ENCODE measurements at places on chromosomes 4 and X.

GRCh38 chrX:70092247-70092646, 30.0 kb downstream of the OTUD6A start:
- DNase-seq, result no peak

GRCh38 chrX:40005292-40006011, 92.3 kb downstream of the BCOR start:
- DNase-seq, result no peak

DNA sequence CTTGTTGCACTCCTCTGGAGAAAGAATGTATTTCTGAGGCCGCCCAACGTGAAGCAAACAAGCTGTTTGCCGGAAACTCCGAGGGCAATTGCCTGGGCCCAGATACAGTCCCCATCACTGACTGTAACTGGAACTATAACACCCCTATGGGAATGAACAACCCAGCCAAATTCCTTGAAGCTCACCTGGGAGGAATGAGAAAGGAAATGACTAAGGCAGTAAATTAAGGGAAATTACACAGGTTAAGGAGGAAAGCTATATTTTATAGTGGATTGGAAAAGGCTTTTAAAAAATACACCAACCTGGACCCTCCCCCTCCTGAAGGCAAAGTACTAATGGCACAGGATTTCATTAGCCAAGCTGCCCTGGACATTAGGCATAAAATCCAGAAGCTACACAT, 11.7 kb upstream of the HERC5 start:
- DNase-seq, result no peak

DNA sequence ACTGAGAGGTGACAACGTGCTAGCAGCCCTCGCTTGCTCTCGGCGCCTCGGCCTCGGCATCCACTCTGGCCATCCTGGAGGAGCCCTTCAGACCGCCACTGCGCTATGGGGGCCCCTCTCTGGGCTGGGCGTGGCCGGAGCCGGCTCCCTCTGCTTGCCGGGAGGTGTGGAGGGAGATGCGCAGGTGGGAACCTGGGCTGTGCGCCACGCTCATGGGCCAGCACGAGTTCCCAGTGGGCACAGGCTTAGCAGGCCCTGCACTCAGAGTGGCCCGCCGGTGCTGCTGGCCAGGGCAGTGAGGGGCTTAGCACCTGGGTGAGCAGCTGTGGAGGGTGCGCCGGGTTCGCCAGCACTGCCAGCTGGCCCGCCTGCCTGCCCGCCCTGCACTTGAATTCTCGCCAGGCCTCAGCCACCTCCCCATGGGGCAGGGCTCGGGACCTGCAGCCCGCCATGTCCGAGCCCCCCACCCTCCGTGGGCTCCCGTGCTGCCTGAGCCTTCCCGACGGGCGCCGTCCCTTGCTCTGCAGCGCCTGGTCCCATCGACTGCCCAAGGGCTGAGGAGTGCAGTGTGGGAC, 148.0 kb downstream of the RAPGEF2 start:
- no peak for DNase-seq

GRCh38 chr4:105061136-105061696, 85.5 kb upstream of the TET2 start:
- DNase-seq, result peak; percentile 36

DNA sequence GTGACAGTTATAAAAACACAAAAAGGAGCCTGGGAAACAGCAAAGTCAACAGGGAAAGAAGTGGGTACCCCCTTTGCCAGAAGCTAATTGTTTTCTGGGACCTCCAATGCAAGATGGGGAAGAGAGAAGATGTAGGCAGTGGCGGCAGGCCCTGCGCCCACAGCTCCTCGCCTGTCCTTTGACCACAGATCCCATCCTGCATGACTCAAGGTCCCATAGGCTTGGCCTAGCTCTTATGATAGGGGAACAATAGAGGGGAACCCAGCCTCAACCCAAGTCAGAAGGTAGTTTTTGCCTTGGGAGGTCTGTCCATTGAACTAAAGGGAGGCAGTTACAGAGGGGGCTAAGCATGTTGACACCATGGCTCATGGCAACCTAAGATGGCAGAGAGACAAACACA, 14.2 kb downstream of the ZMYM3 start:
- DNase-seq, result no peak

DNA sequence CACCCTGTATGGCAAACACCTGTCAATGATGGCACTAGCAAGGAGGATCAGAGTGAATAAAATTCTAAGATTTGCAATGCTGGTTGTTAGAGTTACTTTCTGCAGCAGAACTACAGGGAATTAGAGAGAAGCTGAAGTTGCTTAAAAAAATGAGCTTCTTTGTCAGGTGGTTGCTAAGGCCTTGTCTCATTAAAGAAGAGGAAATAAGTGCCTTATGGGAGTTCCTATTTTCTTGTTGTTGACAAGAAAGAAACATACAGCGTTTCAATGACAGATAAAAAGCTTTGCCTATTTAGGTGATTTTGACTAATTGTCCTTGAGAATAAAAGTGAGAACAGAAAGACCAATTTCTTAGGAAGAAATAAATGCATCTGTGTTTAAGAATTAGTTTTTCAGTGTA, 106.0 kb upstream of the ARHGAP24 start:
- DNase-seq, result no peak

DNA sequence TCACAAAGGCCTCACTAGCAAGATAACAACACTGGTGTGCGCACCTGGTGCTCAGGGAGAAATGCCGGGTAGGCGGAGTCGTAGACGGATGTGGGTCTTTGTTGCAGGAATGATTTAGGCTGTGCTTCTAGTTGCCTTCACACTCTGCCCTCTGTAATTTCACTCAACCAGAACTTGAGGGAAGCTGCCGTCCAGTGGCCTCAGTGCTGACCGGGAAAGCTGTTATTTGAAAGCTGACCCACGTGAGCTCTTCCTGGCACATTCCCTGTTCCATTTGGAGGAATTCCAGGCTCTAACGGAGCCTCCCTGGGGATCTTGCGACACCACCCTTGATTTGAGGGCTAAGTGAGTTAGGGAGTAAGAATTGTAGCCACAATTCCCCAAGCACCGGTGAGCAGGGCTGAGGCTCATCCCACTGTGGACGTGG, 15.9 kb downstream of the SH3TC1 start:
- DNase-seq, result peak; percentile 46

GRCh38 chr4:87851953-87852352, 19.2 kb downstream of the MEPE start:
- no peak for DNase-seq

- DNase-seq, result no peak
These were observed 5.7 kb upstream of the TADA2B start for GRCh38 chr4:7037425-7037824.

DNA sequence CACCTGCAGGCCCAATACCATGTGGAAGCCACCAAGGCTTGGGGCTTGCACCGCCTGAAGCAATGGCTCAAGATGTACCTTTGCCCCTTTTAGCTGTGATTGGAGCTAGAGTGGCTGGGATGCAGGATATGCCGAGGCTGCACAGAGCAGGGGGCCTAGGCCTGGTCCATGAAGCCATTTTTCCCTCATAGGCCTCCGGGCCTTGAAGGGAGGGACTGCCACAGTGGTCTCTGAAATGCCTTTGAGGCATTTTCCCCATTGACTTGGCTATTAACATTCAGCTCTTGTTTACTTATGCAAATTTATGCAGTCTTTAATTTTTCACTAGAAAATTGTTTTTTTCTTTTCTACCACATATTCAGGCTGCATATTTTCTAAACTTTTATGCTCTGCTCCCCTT, 203.2 kb upstream of the HHIP start:
- DNase-seq, result no peak

DNA sequence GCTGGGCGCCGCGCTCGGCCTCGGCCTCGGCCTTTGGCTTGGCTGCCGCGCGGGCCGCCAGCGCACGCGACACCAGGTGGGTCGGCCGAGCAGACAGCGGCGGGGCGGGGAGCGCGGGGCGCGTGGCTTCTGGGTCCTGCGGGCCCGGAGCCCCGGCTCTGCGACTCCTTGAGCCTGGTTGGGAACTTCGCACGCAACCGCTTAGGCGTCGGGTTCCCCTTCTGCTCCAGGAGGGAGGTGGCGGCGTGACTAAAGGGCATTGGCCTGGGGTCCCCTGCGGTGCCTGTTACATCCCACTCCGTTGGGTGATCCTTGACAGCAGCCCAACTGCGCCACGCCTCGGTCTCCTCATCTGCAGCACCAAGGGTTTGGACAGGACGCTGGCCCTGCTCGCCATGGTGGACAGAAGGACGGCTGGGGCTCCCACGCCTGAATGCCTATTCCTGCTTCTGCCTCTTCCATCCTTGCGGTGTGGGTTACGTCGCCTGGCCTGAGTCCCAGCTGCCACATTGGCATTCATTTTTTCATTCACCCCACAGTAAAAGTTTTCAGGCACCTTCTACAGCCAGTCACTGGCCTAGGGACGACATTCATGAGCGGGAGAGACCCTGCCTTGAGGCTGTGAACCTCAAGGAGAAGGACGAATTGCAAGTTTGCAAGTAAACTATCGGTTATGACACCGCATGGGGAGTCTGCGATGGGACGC, 631 bp downstream of the EVC start:
- DNase-seq, result peak; percentile 54

DNA sequence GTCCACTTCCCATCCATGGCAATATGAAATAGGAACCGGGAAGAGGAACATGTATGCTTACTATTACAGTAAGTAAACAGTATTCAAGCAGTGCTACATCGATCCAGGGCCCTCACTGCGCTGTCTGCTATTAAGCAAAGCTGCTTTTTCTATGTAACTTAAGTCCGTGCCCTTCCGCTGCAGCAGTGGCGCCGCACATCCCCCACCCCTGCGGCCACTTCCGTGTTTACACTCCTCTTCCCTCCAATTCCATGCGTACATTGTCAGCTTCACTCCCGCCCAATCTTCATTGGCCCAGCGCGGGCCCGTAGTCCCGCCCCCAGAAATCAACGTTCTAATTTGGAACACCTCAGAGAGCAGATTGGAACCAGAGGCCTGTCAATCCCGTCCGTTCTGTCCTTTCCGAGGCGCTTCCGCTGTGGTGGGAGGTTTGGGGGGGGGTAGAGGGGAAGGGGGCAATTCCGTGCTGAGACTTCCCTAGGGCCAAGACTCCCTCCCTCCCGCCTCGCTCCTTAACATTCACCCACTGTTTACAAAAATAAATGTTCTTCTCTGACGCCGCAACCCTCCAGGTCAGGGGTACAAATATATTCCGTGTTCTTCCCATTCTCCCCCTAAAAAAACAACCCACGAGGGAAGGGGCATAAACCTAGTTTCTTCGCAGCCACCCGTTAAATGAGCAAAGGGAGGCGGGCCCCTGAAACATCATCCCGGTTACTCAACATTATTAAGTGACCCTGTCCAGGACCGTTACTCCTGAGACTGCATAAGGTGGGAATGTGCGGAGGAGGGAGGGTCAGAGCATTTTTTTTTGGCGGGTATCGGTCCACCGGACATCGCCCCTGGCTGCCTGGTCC, 67.4 kb downstream of the NOCT start:
- peak; percentile 98 for DNase-seq

GRCh38 chr4:159368320-159368719, 265.4 kb downstream of the RAPGEF2 start:
- DNase-seq, result no peak

DNA sequence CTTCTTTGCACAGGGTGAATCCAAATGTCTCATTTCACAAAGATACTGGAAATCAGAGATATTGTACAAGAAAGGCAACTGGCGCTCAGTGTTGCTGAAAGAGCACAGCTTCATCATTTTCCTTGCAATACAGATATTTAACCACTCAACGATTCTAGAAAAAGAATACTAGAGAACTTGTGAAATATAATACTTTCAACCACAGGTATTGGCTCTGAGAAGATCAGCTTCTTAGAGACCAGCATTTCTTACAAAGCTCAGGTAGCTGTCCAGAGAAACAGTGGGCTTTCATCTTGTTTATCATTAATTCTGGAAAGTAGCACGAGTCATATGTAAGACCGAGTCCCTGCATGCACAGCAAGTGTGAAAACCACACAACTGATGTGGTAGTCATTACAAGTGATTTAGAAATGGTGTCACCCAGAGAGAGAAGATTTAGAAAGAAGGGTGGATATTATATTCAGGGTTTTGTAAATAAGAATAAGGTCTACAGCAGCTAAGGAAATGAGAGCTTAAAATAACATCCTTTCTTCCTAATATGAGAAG, 7.8 kb upstream of the PPARGC1A start:
- no peak for DNase-seq

DNA sequence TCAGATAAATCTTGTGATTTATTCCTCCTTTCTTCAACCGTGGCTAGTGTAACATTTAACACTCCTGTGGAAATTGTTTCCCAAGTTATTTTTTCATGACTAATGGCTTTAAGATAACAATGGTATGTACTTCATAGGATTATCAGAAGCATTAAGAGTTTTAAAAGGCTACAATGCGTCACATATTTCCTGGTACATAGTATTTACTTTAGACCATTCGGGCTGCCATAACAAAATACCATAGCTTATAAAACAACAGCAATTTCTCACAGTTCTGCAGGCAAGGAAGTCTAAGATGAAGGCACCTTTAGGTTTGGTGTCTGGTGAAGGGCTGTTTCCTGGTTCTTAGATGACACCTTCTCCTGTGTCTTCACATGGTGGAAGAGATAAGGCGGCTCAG, 158.6 kb downstream of the PAPSS1 start:
- peak; percentile 68 for DNase-seq

DNA sequence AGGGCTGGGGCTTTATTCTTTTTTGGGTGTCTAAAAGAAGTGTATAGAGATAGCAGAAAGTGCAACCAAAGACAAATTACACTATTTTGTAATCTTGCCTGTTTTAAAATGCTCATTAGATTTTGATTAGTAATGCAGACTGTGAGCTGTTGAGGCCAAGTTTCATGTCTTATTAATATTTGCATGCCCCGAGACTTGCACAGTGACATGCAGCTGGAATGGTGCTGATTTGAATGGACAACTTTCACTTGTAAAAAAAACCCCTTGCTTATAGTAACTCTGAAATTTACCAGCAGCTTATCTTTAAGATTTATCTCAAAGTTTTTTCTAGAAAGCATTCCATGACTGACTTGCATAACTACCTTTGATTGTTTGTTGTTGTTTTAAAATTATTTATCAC, 835.1 kb upstream of the IGFBP7 start:
- DNase-seq, result no peak

- DNase-seq, result no peak
These were observed 327.1 kb upstream of the NWD2 start for GRCh38 chr4:36917413-36917812.

GRCh38 chr4:153453402-153453801, 12.8 kb upstream of the TMEM131L start:
- DNase-seq, result no peak

DNA sequence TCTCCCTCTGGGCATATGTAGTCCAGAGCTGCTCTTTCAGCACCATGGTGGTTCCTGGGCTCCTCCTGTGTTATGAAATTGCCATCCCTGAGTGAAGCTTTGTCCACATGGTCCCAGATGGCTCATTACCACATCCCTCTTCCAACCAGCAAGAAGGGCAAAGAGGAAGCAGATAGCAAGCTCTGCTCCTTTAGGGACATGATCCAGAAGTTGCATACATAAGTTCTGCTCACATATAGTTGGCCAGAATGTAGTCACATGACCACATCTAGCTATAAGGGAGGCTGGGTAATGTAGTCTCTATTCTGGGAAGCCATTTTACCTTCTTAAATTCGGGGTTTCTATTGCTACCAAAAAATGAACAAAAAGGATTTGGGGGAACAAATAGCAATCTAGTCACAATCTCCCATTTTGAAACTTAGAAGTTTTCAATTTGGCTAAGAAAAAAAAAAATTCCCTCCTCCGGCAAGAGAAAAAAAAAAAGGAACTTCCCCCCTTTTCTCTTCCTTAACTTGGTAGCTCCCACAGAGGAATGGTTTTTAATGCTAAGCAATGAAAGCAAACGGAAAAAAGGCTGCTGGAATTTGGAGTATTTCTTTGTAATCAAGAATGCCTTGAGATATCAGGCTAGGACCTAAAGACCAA, 88.2 kb upstream of the USP9X start:
- peak; percentile 84 for DNase-seq

Data from astrocyte of the spinal cord (primary cell).